ENCODE measurements at places on chromosomes 11 and 22.

GRCh38 chr11:61752117-61752924 is at the start of gene MYRF:
TSS of gene MYRF (plus strand) at chr11:61752636. CDS start at chr11:61752745, 109 bp downstream.
- DNase-seq: peak; percentile 48

- no peak for DNase-seq
Observed at GRCh38 chr11:95148938-95149337, 59.3 kb downstream of the ENDOD1 start.

GRCh38 chr11:1651411-1651980 is 21.9 kb downstream of the KRTAP5-5 start:
- no peak for DNase-seq

- no peak for DNase-seq
Observed at GRCh38 chr22:33219648-33220384, 161.6 kb upstream of the SYN3 start.

GRCh38 chr11:84396521-84396920 is 1110.4 kb upstream of the CCDC90B start:
- DNase-seq: no peak

Measured in activated CD8-positive, alpha-beta memory T cell treated with anti-CD3 and anti-CD28 coated beads for 1 hour (primary cell).